ENCODE measurements at places on chromosomes 11 and 22. TPM values are rescaled to one million over a fixed set of nuclear protein-coding genes. Genes with fewer than 3 reads are reported as not detected.

The ZC3H12C gene
- 21.7 TPM for total RNA-seq

The TSSC4 gene
- total RNA-seq = 46.8 TPM

The RCOR2 gene
- total RNA-seq = 7.6 TPM

The CATSPER1 gene
- not detected for total RNA-seq

The CAT gene
- 38.3 TPM for total RNA-seq

The C11orf42 gene
- not detected for total RNA-seq

The OR5F1 gene
- total RNA-seq = not detected

The CKAP5 gene
- 572 TPM for total RNA-seq

The IRAG1 gene
- 0.81 TPM for total RNA-seq

The LRRC74B gene
- total RNA-seq = not detected

The LDHA gene
- total RNA-seq = 715 TPM

The GLYAT gene
- not detected for total RNA-seq
